Activated T-cell treated with anti-CD3 and anti-CD28 coated beads for 24 hours (primary cell): ENCODE measurements at places on chromosomes 6 and 20.

DNA sequence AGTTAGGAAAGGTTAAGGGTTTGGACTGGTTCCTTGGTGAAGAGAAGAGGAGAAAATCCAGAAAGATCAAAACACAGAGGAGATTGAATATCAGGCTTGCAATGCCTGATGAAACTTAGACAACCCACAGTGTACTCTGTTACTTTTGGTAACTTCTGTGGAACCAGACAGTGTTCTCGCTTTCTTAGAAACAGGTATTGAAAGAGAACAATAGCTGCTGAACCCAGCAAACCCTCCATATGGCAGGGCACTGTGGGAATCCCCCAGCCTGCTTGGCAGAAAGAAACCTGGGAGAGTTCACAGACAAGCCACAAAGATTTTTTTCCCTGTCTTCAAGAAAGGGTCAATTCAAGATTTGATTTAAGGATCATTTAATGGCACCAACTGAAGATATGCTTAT, 342.8 kb downstream of the FOXA2 start:
- no peak for DNase-seq

GRCh38 chr20:57495978-57496377, 29.0 kb downstream of the CTCFL start:
- DNase-seq, result no peak

DNA sequence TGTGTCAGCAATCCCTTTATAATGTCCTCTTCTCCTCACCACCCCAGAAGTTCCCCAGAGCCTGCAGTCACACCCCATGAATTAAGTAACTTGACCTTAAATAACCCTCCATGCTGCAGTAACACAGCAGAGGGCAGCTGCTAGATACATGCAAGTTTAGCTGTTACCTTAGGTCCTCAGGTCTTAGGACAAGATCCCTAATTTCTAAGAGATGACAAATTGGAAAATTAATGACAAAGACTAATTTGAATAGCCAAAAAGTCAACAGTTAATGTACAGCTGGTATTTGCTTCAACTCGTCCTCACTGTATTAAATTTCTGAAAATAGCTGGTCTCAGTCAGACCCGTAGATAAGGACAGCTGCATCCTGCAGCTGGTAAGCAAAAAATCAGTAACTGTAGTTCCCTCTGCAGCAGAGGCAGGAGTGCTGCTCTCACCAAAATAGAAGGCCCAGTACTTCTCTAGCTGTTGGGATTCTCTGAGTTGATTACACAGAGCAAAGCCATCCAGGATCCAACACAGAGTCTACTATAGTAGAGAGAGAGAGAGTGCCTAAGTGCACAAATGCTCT, 62.4 kb downstream of the TNFRSF21 start:
- DNase-seq, result no peak

DNA sequence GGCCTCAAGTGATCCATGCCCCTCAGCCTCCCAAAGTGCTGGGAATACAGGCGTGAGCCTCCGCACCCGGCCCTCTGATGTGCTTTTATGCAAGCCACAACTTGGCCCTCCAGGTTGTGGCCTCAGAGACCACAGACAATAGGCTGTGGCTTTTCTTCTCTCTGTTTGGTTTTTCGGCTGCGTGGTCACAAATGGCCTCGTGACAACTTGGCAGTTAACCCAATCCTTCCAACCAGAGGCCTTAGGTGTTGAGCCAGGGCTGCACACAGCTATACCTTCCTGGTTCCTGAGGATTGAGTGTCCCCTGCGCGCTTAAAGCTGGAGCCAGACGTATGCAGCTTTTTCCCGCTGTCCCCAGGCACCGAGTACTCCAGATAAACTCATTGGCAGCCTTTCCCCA, 6.3 kb upstream of the TGM3 start:
- no peak for DNase-seq

- no peak for DNase-seq
These were observed at the start of gene MRAP2 for GRCh38 chr6:84033523-84034451. Gene MRAP2 (plus strand): TSS chr6:84033772. CDS start chr6:84055319, 21,547 bp downstream.

DNA sequence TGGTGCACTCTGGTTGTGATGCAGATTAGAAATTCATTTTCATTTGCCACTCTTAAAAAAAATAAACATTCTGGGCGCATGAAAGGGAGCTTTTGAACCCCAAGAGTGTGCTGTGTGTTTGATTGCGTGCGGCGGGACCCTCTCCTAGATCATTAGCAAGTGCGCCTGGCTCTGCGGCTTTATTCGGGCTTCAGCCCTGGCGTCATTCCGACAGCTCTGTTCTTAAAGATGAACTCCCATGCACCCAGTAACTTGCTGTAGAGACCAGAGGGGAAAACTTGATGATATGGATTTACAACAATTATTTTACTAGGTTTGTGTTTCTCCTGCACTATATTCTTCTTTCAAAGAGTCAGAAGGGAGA, 48.9 kb upstream of the ARMC2 start:
- DNase-seq, result no peak

DNA sequence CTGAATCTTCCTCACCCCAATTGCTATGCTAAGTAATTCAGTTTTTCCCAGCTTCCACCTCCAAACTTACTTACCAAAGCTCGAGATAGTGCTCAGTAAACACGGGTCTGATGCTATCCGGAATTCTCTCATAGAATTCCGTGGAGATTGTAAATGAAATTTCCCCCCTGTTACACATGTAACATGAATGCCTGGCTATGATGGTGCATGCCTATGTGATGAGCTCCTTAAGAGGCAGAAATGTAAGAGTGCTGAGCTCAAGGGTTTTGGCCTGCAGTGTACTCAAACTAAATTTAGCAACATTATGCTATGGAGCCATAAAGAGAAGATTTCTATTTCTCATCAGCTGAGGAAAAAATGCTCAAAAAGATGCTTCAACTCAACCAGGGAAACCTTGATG, 133.4 kb upstream of the FUT9 start:
- DNase-seq, result no peak

DNA sequence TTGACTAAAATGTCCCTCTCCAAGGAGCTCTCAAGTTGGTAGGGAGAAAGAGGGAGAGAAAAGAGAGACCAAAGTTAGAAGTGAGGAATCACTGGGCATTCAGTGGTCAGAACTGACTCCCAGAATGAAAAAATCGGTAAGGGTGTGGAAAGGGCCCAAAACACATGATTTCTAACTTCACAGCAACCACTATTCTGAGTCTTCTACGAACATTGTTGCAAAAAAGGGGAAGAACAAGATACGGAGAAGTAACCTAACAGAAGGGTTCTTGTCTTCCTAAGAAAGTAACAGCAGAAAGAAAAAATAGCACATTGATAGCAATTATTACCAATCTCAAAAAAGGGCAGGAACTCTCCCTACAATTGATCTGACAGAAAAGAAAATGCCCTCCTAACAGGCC, 65.6 kb downstream of the ATP9A start:
- no peak for DNase-seq

- no peak for DNase-seq
These were observed 7.5 kb upstream of the CD164 start for GRCh38 chr6:109389650-109390274.

GRCh38 chr6:156984178-156984738, 207.1 kb downstream of the ARID1B start:
- no peak for DNase-seq
